ENCODE measurements at places on chromosomes 4 and X.

- no peak for DNase-seq
Observed at GRCh38 chr4:109801099-109801789, 555 bp downstream of the CFI start.

DNA sequence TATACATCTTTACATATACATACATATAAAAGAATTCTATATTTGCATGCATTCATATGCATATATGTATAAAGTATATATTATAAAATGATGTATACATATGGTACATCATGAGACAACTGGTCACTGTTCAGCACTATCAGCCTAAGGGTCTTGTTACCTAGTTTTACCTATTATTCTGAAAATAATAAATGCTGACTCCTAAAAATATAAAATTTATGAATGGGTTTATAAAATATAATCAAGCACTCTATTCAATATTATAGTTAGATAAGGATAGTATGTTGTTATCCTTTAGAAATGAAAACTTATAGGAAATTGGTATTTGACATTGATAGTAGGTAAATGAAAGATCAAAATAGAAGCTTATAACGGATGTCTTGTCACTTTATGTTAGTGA lies 324.2 kb downstream of the GBA3 start:
- DNase-seq: no peak

- DNase-seq: no peak
Observed at GRCh38 chr4:184103527-184104264, 114.0 kb downstream of the ENPP6 start.

- no peak for DNase-seq
Observed at GRCh38 chr4:64192731-64193412, 216.4 kb downstream of the TECRL start.

DNA sequence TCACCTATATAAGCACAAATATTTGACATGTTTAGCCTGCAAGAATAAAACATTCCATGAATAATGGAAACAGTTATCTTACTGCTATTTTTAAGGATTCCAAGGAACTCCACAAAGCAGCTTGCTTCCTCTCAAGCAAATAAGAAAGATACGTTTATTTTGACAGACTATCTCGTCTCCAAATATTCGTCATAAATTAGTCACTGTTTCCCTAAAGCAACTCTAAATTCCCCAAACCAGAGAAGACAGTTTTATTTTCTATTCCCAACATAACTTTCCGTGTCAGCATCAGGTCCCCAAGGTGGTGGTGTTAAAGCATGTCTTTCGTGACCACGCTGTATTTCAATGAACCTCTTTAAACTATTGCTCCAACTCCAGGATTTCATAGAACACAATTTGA lies 24.3 kb upstream of the DKK2 start:
- no peak for DNase-seq

- DNase-seq: no peak
Observed at GRCh38 chr4:167509551-167509950, 275.3 kb upstream of the SPOCK3 start.

GRCh38 chr4:139419388-139419914 lies 34.5 kb upstream of the RAB33B start:
- no peak for DNase-seq

- DNase-seq: no peak
Observed at GRCh38 chr4:87188048-87188447, 32.4 kb downstream of the KLHL8 start.

GRCh38 chr4:123562994-123563750 lies 166.6 kb downstream of the SPRY1 start:
- DNase-seq: no peak

- no peak for DNase-seq
Observed at GRCh38 chr4:155722816-155723499, 35.9 kb upstream of the GUCY1B1 start.

- DNase-seq: no peak
Observed at GRCh38 chr4:122706511-122706910, 26.0 kb upstream of the BBS12 start.
